ENCODE measurements at places on chromosomes 5 and 9.

- no peak for DNase-seq
These were observed 152.3 kb downstream of the NR3C1 start for GRCh38 chr5:143251190-143251589.

DNA sequence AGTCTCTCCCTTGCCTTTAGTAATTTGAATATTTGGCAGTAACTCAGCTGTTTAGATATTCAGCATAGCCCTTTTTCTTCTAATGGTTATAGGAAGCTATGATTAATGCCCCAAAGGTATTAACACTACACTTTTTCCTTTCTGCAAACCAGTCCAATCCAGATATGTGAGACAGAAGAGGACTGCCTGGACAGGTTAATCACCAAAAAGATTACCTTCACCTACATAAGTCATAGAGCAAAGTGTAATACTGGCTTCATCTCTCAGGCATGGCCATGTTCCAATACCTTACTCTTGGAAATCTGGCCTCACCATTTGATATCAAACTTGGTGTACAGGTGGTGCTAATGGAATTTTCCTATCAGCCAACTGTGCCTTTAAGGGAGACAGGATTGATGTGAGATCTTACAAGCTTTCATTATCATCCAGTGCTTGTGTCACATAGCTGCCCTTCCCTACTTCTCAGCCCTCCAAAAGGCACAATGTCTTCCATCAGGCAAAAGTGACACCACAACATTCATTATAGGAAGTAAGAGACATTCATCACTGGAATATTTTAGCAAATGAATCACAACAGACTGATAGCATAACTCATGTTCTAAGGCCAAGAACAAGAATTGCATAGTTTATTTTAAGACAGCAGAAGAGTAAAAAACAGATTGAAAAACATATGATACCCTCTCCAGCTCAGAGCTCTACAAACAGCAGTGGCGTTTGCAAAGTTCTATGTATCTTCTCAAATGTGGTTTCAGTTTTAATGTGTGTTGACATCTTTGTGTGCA lies 91.2 kb upstream of the PAM start:
- DNase-seq = no peak

DNA sequence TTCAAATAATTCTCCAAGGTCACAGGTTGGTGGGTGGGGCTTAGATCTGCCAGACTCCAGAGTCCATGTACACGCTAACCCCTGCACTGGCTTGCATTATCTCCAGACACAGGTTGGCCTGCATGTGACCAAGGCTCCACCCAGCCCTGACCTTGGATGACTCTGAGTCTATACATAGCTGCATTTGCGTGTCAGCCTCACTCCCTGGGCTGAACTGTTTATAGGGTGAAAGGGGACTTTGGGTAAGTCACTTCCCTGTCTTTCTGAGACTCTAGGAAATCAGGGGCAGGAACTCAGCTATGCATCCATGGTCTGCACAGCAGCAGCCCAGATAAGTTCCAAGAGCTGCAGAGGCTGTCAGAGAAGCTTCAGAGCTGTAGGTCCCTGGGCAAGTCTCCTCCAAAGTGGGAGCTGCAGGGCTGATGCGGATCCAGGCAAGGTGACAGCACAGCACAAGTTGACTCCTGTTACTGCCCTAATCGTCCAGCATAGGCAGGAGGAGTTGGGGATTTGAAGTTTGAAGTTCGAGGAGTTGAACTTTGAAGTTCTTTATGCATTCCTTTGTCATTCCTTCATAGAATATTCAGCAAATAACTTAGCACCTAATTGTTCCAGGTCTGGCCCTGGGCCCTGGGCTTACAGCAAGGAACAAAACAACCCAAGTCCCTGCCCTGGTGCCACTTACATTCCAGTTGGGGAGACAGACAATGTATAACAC lies 53.4 kb downstream of the SLC22A5 start:
- no peak for DNase-seq

- no peak for DNase-seq
These were observed 180.9 kb downstream of the CD180 start for GRCh38 chr5:67015541-67016191.

DNA sequence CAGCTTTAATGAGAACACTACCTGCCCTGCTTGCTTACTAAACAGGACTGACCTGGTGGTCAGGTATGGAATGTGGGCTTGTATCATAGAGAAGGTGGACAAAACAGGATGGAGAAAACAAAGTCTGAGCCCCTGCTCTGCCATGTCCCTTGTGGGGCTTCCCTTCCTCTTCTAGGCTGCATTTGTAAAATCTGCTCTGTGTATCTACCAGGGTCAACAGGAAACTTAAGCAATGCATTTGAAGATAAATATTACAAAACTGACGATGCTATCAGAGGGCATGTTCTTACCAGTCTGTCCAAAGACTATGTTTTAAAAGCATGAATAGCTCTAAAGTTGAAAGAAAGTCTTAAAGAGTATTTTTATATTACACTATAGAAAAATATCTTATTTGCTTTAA lies 228.7 kb downstream of the DCP2 start:
- DNase-seq = no peak

GRCh38 chr5:124060413-124061067 lies 548.6 kb downstream of the CSNK1G3 start:
- no peak for DNase-seq

DNA sequence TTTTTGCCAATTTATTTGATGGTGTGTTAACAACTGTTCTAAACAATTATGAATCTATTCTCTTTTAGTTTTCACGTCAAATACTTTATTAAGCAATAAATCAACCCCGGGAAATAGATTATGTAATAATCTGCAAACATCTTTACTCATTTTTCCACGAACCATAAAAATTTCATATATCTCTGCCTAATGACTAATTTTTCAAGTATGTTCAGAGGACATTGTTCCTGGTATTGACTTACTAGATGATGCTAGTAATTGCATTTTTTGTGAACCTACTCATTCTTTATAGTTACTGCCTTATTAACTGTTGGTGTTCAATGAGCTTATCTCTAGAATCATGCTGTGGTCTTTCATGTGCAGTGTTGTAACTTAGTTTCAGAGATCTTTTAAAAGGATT lies 41.0 kb upstream of the FBN2 start:
- DNase-seq = peak; percentile 90

DNA sequence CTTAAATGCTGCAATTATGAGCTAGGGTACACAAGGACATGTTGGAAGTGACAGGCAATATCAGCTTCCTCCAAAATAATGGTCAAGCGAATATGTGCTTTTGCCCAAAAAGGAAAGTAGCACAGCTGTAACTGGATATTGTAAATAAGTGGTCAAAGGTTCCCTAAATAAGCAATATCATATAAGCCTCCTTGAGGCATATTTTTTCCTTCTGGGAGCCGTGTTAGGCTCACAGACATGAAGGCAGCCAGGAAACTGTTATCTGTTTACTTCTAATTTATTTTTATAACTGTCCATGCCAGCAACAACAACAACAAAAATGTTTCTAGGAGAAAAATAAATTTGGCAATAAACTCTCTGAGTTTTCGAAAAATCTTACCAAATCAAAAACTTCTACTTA lies 648.3 kb downstream of the PDE4D start:
- no peak for DNase-seq

DNA sequence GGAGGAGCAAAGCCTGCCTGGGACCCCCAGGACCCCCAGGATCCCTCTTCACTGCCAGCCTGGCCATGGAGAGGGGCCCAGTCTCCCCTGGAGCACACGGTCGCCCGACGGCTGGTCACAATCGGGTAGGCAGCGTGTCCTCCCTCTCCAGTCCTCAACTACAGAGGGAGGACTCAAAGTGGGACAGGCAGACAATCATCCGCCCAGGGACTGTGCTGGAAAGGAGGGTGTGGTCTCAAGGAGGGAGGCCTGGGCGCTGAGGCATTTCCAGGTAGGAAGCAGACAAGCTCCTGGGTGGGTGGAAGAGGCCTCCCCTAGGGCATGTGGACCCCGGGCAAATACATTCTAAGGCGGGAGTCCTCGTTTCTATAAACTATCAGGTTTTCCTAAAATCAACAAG lies 93.2 kb upstream of the ADAMTS2 start:
- DNase-seq = no peak

DNA sequence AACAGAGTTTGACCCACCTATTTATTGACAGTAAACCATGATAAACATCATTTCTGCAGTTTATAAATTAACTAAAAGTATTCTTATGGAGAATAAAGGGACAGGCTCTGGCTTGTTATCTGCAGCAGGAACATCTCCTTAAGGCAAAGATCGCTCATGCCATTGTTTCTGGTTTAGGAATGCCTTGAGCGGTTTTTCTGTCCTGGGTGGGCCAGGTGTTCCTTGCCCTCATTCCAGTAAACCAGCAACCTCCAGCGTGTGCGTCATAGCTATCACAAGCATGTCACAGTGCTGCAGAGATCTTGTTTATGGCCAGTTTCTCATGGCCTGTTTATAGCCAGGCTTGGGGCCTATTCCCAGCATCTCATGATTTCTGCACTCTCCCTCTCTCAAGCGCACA lies 521.7 kb downstream of the HINT1 start:
- DNase-seq = no peak

DNA sequence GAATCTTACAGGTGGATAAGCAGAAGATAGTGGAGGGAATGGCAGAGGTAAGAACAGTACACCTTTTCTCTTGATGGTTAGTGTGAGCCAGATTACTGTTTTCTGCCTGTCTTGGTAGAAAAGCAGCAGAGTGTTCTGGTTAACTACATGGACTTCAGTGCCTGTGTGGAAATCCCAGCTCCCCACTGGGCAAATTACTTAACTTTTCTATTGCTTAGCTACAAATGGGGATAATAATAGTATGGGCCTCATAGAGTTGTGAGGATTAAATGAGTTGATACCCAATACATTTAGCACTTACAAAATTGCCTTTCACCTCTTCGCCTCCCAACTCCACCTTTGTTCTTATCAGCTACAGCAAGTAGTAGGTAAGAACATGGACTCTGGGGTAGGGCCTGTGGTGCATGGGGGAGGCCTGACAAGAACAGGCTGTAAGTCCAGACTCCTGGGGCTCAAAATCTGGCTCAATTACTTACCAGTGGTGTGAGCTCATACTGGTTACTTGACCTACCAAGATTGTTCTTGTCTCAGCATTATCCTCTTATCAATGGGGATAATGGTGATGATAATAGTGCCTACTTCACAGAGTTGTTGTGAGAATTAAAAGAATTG lies 125.1 kb downstream of the LIFR start:
- no peak for DNase-seq

DNA sequence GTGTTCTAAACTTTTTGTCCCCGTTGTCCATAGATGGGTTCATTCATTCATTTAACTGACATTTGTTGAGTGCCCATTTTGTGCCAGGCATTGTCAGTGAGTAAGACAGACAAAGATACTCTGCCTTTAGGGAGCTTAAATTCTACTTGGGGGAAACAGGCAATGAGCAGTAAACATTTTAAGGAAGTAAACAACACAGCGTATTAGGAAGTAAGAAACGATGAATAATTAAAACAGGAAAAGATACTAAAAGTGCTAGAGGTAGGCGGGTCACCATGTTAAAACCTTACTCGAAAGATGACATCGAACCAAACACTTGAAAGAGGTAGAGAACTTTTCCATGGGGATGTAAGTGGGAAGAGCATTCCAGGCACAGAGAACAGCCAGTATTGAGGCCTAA lies 5.5 kb upstream of the MAML1 start:
- DNase-seq = no peak

DNA sequence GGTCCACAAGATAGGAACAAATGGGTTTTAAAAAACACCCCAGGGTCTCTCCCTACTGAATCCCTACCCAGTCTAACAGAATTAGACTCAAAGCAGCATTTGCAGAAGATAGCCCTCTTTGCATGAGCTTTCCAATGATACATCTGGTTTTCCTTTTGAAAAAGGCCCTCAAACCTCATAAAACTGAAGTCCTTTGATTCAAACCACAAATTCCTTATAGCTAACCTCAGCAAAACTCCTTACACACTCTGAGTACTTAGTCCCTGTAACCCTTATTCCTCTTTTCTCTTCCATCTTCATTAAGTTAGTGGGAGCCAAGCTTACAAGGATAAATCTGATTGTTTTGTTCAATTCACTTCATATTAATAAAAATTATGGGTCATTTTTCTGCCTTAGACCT lies 90.5 kb upstream of the TNC start:
- peak; percentile 83 for DNase-seq

- no peak for DNase-seq
These were observed 194.4 kb upstream of the CDKN2B start for GRCh38 chr9:22203371-22204138.

DNA sequence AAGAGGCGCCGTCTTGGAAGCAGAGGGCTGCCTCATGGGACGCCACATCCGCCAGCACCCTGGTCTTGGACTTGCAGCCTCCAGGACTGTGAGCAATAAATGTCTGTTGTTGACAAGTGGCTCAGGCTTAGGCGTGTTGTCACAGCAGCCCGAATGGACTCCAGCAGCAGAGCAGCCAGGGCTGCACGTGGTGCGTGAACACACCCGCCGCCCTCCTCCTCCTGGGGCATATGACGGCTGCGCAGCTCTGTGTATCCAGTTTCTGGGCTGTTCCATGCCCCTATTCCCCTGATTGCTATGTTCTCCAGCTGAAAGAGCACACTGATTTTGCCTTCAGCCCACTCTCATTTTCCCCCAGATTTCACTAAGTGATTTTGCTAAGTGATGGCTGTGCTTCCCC lies 36.0 kb upstream of the CLPTM1L start:
- no peak for DNase-seq

GRCh38 chr9:38405785-38406184 lies 13.3 kb downstream of the ALDH1B1 start:
- DNase-seq = no peak

- no peak for DNase-seq
These were observed 124.8 kb upstream of the LARP1 start for GRCh38 chr5:154630410-154630809.

- no peak for DNase-seq
These were observed 485.2 kb upstream of the KIF2A start for GRCh38 chr5:61820836-61821235.

DNA sequence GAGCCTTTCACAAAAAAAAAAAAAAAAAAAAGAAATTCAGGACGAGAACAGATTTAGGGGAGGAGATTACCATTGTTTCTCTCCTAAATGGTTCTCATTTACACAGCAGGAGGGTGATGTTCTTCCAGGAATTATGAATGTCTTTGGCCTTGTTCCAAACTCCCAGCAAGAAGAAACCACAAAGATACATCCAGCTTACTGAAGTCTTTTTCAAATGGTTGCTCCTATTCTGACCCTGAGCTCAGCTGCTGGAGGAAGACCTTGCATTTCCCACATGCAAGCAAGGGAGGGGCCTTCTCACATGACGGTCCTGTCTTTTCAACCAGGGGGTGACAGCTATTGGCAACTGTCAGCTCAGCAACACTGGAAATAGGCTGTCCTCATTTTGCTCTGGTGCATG lies 203.0 kb upstream of the VLDLR start:
- DNase-seq = peak; percentile 69

GRCh38 chr5:6162175-6162574 lies 216.2 kb downstream of the MED10 start:
- no peak for DNase-seq
